Activated T-helper 1 cell treated with anti-CD3 and anti-CD28 coated beads, Interleukin-2, amount 50 U/mL, for 16 hours (primary cell): ENCODE measurements at places on chromosomes 1 and 21.

DNA sequence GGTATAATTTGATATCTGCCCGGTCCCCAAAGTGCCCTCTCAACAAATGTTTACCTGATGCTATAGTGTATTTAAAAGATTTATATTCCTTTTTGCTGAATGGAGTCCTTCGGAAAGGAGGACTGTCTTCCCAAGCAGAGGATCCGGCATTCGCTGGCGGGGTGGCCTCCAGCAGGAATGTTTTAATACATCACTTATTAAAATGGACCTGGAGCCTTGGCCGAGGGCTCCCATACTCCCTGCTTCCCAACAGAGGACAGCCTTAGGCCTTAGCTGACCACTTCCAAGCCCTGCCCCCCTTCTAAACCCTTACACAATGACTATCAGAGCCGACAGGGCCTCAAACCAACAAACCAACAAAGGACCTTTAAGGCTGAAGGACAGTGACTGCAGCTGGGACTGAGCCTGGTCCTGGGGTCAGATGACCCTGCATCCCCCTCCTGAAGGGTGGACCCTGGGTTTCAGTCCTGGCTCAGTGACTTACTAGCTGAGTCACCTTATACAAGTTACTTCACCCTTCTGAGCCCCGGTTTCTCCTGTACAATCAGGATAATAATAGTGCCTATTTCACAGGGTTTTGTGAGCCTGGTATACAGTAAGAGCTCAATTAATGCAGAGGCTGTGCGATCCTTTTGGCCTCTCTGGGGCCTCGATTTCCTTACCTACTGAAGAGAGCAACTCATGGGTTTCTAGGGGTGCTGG, 5.6 kb downstream of the CAMK2N1 start:
- DNase-seq: no peak

DNA sequence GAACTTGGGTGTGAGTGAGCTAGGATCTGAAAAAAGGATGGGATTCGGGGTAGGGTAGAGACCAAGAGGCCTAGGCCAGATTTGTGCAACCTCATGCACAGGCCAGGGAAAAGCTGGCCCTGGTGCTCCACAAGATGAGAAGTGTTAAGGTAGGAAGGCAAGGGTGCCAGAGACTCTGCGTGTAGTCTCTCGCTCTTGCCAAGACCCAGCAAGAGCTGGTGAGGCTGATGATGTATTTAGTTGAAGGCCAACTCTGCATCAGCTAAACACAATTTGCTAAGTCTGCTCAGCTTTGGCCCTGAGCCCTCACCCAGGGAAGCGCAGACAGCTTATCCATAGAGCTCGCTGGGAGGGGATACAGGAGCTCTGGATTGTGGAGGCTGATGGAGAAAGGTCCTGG, 26.6 kb upstream of the SOX13 start:
- no peak for DNase-seq

GRCh38 chr1:200133123-200133522, 105.6 kb downstream of the NR5A2 start:
- DNase-seq: no peak

DNA sequence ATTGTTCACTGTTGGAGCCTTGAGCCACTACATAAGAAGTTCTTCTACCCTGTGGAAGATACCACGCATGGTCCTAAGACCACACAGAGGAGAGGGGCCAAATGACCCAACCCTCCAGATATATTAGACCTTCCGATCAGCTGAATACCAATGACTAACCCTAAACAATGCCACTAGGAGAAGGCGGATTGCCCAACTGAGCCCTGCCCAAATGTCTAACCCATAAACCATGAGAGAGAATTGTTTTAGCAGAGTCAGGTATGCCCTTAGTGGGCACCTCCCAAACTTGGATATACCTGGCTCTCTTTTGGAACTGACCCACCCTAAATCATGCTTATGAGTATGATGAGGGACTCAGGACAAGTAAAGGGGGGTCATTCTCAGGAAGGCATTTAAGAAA, 12.3 kb downstream of the SMG5 start:
- DNase-seq: no peak

GRCh38 chr21:24658026-24658425, 949.3 kb downstream of the MRPL39 start:
- DNase-seq: no peak

DNA sequence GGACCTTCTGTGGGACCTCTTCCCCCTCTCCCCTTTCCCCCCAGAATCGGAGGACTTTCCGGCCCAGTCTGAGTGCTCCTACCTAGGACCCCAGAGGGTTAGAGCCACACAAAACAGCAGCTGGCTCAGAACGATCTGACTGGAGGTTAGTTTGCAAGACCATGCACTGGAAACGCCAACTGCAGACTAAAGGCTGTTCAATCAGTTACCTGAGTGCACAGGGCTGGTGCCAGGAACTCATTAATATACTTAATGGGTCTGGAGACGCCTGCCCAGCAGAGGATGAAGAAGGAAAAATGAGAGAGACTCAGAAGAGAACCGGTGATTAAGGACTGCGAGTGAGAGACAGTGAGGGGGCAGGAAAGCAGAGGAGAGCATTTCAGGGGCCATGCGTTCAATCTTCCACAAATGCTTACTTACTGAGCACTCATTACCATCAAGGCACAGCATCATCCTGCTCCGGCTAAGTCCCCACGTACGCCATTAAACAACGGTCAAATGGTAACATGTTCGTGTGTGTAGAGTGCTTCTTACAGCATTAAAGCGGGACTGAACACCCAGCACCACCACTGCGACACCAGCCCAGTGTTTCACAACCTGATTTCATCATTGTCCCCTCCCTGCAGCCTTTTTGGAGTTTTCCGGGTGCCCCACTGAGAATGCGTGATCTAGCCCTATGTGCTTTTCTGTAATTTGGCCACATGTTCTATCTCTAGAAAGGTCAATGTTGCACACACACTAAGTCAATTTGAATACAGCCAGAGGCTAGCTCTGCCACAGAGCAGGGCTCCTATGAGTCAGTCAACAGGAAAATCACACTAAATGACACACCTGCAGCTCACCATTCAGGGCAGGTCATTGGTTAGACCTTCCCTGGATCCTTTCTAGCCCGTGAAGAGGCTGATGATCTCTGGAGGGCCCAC, 7.6 kb downstream of the ENO1 start:
- no peak for DNase-seq

GRCh38 chr1:178025613-178026356, 55.9 kb upstream of the SEC16B start:
- DNase-seq: no peak

GRCh38 chr21:41156142-41156541, 11.8 kb upstream of the BACE2 start:
- DNase-seq: no peak

DNA sequence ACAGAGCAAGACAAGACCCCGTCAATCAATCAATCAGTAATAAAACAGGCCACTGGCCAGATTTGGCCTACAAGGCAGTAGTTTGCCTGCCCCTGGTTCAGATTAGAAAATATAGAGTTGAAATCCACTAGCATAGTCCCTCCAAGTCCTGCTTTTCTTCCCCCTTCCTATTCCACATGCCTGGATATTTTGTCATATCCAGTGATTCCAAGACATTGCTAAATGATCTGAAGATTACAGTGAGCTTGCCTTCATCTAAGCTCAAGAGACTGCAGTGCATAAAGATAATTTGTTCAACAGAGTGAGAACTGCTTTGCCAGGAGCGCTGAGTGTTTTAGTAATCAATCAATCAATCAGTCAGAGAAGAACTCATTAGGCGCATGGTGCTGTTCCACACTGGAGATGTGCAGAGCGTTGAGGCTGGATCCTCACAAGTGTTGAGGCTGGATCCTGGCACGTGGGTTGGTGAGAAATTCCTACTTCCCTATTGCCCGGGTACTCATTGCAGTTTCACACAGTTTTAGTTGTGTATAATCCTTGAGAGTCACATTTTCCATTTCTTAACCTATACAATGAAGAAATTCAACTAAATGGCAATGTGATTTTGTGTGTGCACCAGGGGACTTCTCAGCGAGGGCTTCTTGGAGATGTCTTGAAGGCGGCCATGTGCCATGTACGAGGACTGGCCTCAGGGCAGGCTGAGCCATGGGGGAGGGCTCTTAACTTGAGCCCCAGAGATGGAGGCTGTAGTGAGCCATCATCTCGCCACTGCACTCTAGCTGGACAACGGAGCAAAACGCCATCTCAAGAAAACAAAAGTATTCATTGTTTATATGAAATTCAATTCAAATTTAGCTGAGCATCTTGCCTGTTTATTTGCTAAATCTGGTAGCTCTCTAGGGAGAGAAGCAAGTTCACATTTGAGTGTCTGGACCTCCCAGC, 76.3 kb downstream of the TOMM20 start:
- no peak for DNase-seq

GRCh38 chr1:211566431-211567025, 12.4 kb downstream of the SLC30A1 start:
- no peak for DNase-seq

GRCh38 chr1:178939338-178940067, 68.6 kb upstream of the ANGPTL1 start:
- DNase-seq: no peak

- DNase-seq: no peak
Observed at GRCh38 chr21:17526776-17527175, 13.9 kb downstream of the CXADR start.

DNA sequence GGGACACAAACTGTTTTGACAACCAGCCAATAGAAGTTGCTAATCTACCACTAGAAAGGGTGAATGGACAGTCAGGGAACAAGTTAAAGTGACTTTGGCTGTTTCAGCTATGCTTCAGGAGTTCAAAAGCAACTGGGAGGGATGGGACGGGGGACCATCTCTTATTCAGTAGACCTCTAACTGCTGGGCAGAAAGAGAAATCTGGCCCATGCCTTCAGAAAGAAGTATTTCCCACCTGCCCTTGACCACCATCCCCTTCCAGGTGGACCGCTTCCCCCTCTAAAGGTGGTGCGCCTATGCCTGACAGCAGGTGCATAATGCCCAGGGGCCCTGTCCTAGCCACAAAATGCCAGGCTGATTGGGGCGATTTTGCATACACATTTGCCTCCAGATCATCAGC, 5.2 kb downstream of the ITPKB start:
- DNase-seq: no peak

GRCh38 chr1:24901791-24902470, 28.1 kb downstream of the RUNX3 start:
- DNase-seq: no peak

DNA sequence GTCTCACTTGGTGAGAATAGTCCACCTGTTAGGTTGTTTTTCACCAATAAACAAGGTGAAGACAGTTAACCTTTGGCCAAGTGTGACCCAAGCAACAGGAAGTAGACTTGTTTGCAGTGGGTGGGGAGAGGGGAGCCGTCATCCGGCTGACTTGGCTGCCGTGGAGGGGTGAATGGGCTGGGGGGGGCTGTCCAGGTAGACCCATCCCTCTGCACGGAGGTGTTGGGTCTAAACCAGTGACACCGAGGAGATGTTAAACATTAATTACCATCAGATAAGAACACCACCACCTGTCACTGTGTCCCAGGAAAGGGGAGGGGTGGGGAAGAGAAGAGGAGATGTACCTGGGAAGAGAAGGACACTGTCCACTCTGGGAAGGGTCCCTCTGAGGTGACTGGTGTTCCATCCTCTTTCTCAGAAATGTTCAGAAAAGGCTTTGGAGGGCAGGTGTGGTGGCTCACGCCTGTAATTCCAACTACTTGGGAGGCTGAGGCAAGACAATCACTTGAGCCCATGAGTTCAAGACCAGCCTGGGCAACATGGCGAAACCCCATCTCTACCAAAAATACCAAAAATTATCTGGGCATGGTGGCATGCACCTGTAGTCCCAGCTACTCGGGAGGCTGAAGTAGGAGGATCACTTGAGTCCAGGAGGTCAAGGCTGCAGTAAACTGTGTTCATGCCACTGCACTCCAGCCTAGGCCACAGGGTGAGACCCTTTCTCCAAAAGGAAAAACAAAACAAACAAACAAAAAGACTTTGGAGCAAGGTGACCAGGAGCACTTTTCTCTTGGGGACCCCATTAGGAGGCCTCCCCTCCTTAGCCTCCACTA, 6.7 kb upstream of the MYOM3 start:
- no peak for DNase-seq

GRCh38 chr1:20382711-20383110, 92.0 kb downstream of the VWA5B1 start:
- no peak for DNase-seq

DNA sequence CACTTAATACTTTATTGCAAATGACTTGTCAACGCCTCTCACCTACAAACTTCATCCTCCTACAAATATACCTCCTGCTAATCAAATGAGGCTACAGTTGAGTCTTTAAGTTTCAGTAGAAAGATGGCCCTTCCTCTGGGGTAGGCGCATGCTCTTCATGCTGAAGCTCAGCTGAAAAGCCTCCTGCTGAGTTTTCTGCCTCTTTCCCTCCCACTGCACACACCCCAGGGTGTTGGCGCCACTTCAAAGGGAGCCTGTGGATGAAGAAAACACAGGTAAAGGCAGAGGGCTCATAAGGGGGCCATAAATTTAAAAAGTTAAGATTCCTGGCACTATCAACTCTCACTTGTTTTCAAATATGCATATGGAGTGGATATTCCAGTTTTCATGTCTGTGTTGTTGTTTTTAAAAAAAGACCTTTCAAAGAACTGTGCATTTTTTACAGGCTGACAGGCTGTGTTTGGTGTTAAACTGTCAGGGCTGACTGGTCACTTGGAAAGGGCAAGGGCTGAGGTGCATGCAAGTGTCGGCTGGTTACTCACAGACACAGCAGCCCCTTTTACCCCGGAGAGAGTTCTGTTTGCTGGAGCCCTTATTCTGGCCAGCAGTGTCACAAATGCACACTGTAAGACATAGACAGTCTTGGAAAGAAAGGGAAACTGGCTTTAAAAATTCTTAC, 42.9 kb upstream of the LGALS8 start:
- DNase-seq: no peak

DNA sequence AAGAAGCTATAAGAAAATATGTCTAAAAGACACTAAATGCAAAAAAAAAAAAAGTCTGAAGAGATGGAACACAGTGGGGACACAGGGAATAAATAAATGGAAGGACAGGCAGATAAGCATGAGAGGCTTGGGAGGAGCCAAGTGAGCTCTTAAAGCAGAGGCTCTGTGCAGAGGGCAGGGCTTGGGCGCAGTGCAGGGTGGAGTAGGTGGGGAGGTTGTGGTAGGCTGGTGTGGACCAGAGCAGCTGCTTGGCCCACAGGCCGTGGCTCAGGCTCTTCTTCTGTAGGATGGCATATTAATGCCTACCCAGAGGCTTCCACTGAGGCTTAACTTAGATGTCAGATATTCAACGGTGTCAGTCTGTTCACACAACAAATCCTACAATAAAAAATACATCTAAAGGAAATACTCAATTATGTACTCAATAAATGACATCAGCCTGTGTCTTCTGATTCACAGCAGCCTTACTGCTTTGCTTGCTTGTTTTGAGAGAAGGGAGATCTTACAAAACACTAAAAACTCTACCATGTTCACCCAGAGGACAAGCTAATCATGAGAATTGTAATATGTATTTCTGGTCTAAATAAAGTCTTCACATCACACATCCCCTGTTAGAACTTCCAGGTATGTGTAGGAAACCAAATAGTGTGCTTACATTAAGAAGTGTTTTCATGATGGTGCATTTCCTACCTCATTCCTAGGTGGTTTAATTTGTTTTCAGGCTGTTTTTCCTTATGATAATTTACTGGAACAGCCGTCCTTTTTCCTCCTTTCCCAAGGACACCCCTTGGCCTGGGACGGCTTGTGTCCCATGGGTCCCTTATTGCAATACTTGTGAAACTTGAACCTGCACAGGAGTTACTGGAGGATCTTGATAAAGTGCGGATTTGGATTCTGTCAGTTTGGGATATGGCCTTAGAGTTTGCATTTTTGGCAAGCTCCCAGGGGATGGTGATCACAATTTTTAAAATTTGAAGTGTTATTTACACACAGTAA, 24.9 kb downstream of the DIP2A start:
- no peak for DNase-seq
